A549 treated with ZK216348 at 1 μM for 4 hours (cell line): ENCODE measurements at places on chromosomes 2 and 18. TPM values are rescaled to one million over a fixed set of nuclear protein-coding genes. Genes with fewer than 3 reads are reported as not detected.

The GAL3ST2 gene
- total RNA-seq, result 0.20 to 0.46 TPM (median 0.33 TPM) in 5 replicates

The MORN2 gene
- total RNA-seq, result 34.4 to 56.9 TPM (median 38.2 TPM) in 5 replicates

The SLC4A5 gene
- total RNA-seq, result 0.11 to 0.69 TPM (median 0.63 TPM) in 5 replicates

The G6PC2 gene
- not detected in 5 replicates for total RNA-seq

The SLC25A52 gene
- 0.13 TPM in 1 of 5 replicates, not detected in the others for total RNA-seq

The LYPD6B gene
- total RNA-seq, result not detected in 5 replicates

The KIAA2012 gene
- not detected in 5 replicates for total RNA-seq

The AMER3 gene
- not detected in 5 replicates for total RNA-seq
